Fibroblast of villous mesenchyme (primary cell): ENCODE measurements at places on chromosomes 5 and 9. TPM values are rescaled to one million over a fixed set of nuclear protein-coding genes. Genes with fewer than 3 reads are reported as not detected.

The KCNT1 gene
- total RNA-seq = not detected in 2 replicates

The OMD gene
- total RNA-seq = not detected in 2 replicates

The FLT4 gene
- under 0.01 and 0.43 TPM in 2 replicates for total RNA-seq

The SET gene
- total RNA-seq = 378 and 491 TPM in 2 replicates

The TMEM215 gene
- not detected in 2 replicates for total RNA-seq

The COL5A1 gene
- total RNA-seq = 295 and 502 TPM in 2 replicates

The OR1J2 gene
- total RNA-seq = 0.32 and 0.43 TPM in 2 replicates

The RXFP3 gene
- total RNA-seq = under 0.01 TPM in 1 of 2 replicates, not detected in the other

The SHISAL2B gene
- total RNA-seq = not detected in 2 replicates

The BARHL1 gene
- total RNA-seq = not detected in 2 replicates

The NR2F1-AS1 gene
- total RNA-seq = 27.6 and 30.3 TPM in 2 replicates

The FABP6 gene
- not detected in 2 replicates for total RNA-seq

The CRB2 gene
- total RNA-seq = under 0.01 TPM in 1 of 2 replicates, not detected in the other

The AFAP1L1 gene
- 10.8 and 11.9 TPM in 2 replicates for total RNA-seq

DNA sequence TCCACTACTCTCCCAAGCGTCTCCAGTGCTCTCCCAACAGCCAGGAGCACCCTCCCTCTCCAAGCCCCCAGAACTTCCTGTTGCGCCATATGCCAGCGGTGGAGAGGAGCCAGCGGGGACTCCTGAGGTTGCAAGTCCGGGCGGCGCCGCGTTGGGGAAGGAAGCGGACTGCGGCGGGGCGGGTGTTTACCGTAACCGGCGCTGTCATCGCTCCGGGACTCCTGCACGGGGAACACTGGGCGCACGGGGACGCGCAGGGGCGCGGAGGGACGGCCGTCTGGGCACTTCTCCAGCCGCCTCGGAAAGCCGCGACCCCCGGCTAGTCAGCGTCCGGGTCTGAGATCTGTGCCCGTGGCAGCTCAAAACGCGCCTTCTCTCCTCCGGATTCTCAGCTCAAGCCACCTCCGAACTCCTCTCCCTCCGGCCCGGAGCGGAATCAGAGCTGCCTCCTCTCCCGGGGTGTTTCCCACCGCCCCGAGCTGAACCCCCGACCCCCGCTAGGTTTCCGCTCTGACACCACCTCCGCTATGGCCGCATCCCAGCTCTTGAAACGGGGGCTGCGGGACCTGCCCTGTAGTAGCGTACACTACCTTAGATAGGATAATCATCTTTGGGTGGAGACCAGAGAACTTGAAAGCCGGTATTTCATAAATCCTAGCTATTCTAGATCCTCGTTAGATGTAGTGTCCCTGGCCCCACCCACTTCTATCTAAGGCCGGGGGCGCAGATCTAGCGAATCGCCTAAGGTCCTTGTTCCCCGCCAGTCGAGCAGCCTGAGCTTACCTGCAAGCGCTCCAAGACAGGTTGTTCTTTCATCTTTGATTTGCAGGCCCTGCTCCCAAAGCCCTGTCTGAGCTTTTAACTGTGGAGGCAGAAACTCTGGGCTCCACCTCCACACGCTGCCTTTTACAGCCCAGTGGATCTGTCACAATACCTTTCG lies at the start of gene TRPM6:
Gene TRPM6, minus strand, starts transcription at position 881 of the 940 bp plus-strand sequence. Its CDS starts 65 bp downstream, at position 816.
- DNase-seq = peak; percentile 83

GRCh38 chr9:115340314-115340713 lies 222.4 kb upstream of the TNC start:
- no peak for DNase-seq

- DNase-seq = no peak
These were observed 109.1 kb downstream of the DOCK2 start for GRCh38 chr5:169746147-169746694.

DNA sequence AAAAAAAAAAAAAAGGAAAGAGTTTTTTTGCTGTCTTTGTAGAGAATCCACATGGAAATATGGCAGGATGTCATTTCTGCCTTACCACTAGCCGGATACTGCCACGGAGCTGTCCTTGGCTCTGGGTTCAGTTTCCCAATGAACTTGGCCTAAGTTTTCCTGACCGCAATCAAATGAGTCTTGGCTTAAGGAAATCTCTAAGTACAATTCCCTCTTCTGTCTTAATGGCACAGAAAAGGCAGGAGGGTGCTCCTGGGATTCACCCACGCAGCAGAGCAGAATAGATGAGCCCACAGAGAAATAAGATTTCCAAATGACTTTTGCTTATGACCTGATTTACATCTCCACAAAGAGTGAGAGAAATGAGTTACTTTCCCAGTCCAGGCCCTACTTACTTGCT lies 284.0 kb upstream of the VLDLR start:
- no peak for DNase-seq

- no peak for DNase-seq
These were observed 47.8 kb upstream of the IRX4 start for GRCh38 chr5:1930501-1930879.

- no peak for DNase-seq
These were observed 25.7 kb downstream of the ABO start for GRCh38 chr9:133249337-133249736.

- DNase-seq = no peak
These were observed 630.1 kb upstream of the KLF4 start for GRCh38 chr9:108119530-108120113.

GRCh38 chr9:35923927-35924763 lies 14.9 kb downstream of the SPAAR start:
- peak; percentile 88 for DNase-seq

- DNase-seq = peak; percentile 54
These were observed 150.1 kb downstream of the OSTF1 start for GRCh38 chr9:75238311-75238976.

DNA sequence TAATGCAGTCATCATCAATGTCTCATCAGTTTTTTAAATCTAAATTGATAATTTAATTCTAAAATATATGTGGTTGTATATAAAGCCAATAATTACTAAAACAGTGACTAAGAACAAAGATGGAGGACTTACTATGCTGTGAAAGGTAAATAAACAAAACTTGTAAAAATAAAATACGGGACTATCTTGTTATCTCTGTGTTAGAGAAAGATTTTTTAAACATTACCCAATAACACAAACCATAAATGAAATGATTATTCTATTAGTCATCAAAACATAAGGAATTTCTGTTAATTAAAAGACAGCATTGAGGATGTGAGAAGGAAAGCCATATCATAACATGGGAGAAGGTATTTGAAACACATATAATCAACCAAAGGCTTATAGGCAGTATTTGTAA lies 226.2 kb upstream of the SMC2 start:
- DNase-seq = peak; percentile 17

- DNase-seq = no peak
These were observed 89.5 kb upstream of the GRIA1 start for GRCh38 chr5:153400931-153401330.

- DNase-seq = no peak
These were observed 513 bp downstream of the FAM193B start for GRCh38 chr5:177553671-177554429.

DNA sequence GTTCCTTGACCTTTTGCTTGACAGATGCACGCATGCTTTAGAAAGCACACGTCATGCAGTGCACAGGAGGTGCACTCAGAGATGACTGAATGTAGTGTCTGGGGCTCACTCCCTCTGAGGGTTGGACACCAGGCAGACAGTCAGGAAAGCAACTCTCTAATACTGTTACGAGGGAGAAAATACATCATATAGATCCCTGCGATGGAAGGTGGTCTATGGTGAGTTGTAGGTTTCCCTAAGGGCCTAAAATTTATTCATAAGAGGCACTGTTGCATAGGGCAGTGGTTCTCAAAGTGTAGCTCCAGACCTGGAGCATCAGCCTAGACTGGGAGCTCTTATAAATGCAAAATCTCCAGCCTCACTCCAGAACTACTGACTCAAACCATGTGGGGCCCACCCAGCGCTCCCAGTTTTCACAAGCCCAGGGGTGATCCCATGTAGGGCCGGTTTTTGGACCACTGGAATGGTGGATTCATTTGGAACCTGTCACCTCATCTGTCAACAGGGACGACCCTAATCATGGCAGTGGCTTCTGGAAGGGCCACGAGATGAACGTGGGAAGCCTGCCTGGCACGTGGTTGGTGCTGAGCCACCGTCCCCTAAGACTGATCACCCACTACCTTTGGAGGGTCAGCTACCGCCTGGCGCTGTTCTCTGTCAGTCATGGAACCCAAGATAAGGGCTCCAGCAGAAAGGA lies 16.8 kb upstream of the PHF19 start:
- DNase-seq = no peak

- DNase-seq = no peak
These were observed 53.0 kb downstream of the SFXN1 start for GRCh38 chr5:175531361-175531760.

GRCh38 chr5:174559141-174559540 lies 165.2 kb upstream of the MSX2 start:
- DNase-seq = peak; percentile 36

DNA sequence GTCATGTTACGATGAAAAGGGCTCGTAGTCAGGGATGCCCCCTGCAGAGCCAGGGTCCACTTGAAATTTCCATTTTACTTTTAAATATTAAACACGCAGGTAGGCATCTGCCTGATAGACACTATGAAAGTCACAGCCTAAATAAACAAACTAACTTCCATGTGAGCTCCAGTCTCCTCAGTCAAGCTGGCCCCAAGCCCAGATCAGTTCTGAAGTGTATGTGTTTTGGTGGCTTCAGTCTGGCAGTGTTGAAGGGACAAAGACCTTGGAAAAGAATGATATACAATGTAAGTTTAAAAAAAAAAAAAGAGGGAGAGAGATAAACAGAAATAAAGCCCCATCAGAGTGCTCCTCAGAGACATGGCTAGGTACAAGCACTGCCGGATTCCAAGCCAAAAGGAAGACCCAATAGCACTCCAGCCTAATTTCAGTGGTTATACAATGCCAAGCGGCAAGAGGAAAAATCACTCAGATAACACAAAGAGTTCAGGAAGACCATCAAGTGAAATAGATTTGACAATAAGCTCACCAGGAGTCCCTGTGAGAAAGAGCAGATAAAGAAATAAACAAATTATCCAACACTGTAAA lies 181.0 kb downstream of the BNC2 start:
- DNase-seq = no peak

DNA sequence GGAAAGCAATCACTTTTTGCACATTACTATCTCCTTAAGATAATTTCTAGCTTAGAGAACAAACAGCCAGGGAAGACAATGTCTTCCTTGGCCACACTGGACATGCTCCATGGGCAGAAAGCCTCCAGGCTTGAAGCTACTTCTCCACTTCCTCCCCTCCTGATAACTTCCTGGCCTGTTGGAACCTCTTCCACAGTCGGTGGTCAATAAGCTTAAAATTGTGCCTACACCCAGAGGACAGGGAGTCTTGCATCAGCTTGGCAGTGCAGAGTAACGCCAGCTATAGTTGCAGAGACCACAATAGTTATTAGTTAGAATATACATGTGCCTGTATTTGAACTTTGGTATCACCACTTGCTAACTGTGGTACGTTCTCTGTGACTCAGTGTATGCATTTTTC lies 58.1 kb upstream of the ABCA1 start:
- DNase-seq = no peak

- DNase-seq = no peak
These were observed 96.6 kb downstream of the UBAP2 start for GRCh38 chr9:33952066-33952465.

- no peak for DNase-seq
These were observed 19.0 kb downstream of the C9orf57 start for GRCh38 chr9:72041369-72041768.

- DNase-seq = no peak
These were observed 70.1 kb upstream of the STARD4 start for GRCh38 chr5:111582451-111582850.

- DNase-seq = peak; percentile 51
These were observed 519 bp downstream of the HSPA5 start for GRCh38 chr9:125240649-125240999.

DNA sequence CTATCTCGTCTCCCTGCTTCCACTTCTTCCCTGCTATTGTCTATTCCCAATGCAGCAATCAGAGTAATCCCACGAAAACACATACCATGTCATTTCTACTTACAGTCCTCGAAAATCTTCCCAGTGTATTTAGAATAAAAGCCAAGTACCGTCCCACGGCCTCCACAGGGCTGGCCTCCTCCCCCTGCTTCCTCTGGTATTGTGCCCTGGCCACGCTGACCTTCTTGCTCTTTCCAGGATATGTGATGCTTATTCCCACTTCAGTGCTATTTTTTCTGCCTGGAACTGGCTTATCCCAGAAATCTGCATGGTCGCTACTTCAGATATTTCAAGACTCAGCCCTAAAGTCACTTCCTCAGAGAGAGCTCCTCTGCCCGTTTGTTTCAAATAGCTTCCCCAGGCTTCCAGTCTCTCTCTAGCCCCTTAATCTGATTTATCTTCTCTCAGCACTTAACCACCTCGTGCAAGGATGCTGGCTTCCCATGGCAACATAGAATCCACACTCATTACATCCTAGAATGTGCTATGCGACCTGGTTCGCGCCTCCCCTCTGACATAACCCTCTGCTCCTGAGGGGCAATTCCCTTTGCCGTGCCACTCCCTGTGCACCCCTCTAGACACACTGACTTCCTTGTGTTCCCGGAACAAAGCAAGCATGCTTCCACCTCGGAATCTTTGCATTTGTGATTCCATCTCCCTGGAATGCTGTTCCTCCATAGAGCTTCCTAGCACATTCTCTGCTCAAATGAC lies 365.9 kb downstream of the ZSWIM6 start:
- DNase-seq = no peak

DNA sequence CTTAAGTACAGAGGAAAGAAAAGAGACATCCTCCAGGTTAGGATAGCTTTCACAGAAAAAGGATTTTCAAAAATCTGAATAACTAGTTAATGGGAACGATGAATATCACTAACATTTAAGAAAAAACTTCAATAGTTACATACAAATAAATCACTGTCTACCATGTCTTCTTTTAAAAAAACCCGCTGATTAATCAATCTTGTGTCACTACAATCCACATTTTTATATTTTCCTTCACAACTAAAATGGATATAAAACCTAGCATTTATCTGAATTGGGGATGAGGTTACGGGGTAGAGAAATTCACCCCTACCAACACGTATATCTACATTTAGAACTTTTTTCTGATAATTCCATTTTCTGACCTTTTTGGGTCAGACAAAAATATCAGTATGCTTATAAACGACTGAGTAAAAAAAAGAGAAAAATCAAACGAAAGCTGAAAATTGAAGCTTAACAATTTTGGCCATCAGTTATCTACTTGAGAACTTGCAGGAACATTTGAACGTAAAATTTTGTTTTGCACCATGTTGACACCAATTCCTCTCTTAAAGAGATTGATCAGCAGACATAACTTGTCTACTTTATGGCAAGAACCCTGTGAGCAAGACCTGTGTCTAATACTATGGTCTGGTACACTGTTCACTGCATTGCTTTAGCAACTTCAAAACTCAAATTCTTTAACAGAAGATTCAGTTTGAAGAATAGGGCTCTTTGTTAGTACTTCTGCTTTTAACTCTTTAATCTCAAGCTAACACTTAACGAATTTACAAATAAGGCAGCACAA lies 4.8 kb downstream of the NR3C1 start:
- DNase-seq = peak; percentile 16

DNA sequence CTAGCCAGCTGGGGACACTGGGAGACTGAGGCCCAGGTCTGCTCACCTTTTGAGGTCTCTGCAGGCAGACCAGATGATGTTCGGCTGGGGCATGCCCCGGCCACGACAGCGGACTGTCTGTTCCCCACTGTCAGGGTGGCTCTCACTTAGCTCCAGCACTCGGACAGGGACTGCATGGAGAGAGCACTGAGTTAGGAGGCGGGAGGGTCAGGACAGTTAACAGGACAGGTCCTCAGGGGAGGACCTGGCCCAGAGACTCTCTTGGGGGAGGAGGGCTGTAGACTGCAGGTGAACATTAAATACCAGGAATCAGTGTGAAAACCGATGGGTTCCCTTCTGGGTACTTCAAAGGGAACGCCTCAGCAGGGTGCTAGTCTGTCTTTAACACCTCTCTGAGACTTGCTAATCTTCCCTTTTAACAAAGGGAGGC lies 25.1 kb downstream of the PDGFRB start:
- no peak for DNase-seq

- DNase-seq = no peak
These were observed 415.6 kb downstream of the GADD45G start for GRCh38 chr9:90020276-90020871.
